Gastrocnemius medialis (tissue), 4 donors: ENCODE measurements at places on chromosomes 4 and X.

- no peak for DNase-seq
- no peak overlapping the region for H3K4me3 ChIP-seq
- no peaks in the 10 kb centered on the region for H3K36me3 ChIP-seq
- H3K4me1 ChIP-seq: no peaks in the 10 kb centered on the region
Measured at GRCh38 chr4:28832444-28832843, 1887.7 kb upstream of the PCDH7 start.

DNA sequence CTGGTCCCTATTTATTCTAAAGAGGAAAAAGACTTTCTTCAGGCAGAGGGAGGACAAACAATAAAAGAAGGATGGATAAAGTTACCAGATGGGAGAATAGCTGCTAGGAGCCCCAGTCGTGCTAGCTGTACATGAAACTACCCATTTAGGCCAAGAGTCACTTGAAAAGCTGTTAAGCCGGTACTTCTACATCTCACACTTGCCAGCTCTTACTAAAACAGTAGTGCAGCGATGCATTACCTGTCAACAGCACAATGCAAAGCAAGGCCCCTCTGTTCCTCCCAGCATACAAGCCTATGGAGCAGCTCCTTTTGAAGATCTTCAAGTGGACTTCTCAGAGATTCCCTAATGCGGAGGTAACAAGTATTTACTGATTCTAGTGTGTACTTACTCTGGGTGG is 1138.8 kb downstream of the ARAP2 start:
- no peak for DNase-seq
- no peaks in the 10 kb centered on the region for H3K4me1 ChIP-seq
- H3K27me3 ChIP-seq: no peaks in the 10 kb centered on the region
- no peak overlapping the region for H3K27ac ChIP-seq
- H3K36me3 ChIP-seq: no peaks in the 10 kb centered on the region

GRCh38 chr4:124018383-124019317 is 622.1 kb downstream of the SPRY1 start:
- peak overlapping the region; percentile 66 for H3K27ac ChIP-seq
- no peak overlapping the region for H3K4me3 ChIP-seq
- H3K36me3 ChIP-seq: no peaks in the 10 kb centered on the region
- DNase-seq: peak; percentile 43
- no peaks in the 10 kb centered on the region for H3K27me3 ChIP-seq

- no peak overlapping the region for H3K27ac ChIP-seq
- DNase-seq: no peak
- peaks cover 65% of the 10 kb centered on the region for H3K36me3 ChIP-seq
- no peak overlapping the region for H3K4me3 ChIP-seq
Measured at GRCh38 chr4:110009550-110009949, 96.9 kb downstream of the EGF start.

GRCh38 chrX:111896148-111896547 is 20.2 kb downstream of the TRPC5OS start:
- no peaks in the 10 kb centered on the region for H3K4me1 ChIP-seq
- DNase-seq: no peak
- no peaks in the 10 kb centered on the region for H3K36me3 ChIP-seq
- H3K27me3 ChIP-seq: peaks cover 7% of the 10 kb centered on the region
- H3K4me3 ChIP-seq: no peak overlapping the region

DNA sequence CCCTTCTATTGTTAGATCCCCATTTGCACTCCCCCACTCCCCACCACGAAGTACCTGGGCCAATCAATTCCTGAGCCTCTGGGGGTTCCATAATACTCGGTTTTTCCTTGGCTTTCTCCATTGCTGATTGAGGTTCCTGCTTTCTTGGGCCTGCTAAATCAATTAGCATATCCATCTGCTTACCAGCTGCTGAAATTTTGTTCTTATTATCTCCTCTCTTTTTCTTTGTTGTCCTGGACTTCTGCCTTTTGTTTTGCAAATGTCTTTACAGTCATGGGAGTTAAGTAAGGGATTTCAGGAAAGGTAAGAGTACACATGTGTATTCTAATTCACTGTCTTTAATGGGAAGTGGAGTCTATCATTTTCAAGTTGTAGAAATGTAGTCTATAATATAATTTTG is 222.2 kb downstream of the MID1 start:
- no peaks in the 10 kb centered on the region for H3K4me1 ChIP-seq
- H3K36me3 ChIP-seq: no peaks in the 10 kb centered on the region
- H3K27ac ChIP-seq: no peak overlapping the region
- H3K27me3 ChIP-seq: no peaks in the 10 kb centered on the region
- no peak for DNase-seq
- H3K4me3 ChIP-seq: no peak overlapping the region

GRCh38 chrX:21408307-21408706 is 34.1 kb downstream of the CNKSR2 start:
- no peaks in the 10 kb centered on the region for H3K36me3 ChIP-seq
- no peak for DNase-seq
- H3K27ac ChIP-seq: no peak overlapping the region
- H3K27me3 ChIP-seq: no peaks in the 10 kb centered on the region
- no peak overlapping the region for H3K4me3 ChIP-seq
- no peaks in the 10 kb centered on the region for H3K4me1 ChIP-seq

GRCh38 chrX:131677655-131678628 is 134.1 kb downstream of the OR13H1 start:
- no peak overlapping the region for H3K27ac ChIP-seq
- no peaks in the 10 kb centered on the region for H3K36me3 ChIP-seq
- no peaks in the 10 kb centered on the region for H3K4me1 ChIP-seq
- no peak overlapping the region for H3K4me3 ChIP-seq
- H3K27me3 ChIP-seq: no peaks in the 10 kb centered on the region

DNA sequence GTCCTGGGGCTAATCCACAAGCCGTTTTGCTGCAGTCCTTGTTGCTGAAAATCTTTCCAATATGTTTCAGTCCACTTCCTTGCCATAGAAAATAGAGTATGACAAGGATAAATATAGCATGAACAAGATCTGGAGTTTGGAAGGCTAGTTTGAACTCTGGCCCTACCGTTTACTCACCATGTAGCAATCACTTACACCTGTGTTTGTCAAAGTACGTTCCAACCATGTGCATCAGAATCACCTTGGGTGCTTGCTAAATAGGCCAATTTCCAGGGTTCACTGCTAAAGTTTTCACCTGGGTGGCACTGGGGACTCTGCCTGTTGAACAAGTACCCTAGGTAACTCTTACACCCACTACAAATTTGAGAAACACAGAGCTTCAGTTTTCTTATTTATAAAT is 188.9 kb downstream of the ENOX2 start:
- H3K27ac ChIP-seq: peak overlapping the region; percentile 67
- H3K27me3 ChIP-seq: no peaks in the 10 kb centered on the region
- H3K4me3 ChIP-seq: no peak overlapping the region
- peaks cover 8% of the 10 kb centered on the region for H3K4me1 ChIP-seq
- peak; percentile 2 for DNase-seq
